Left kidney (tissue), 8 donors: ENCODE measurements at places on chromosomes 11 and 22. TPM values are rescaled to one million over a fixed set of nuclear protein-coding genes. Genes with fewer than 3 reads are reported as not detected.

INS gene
- not detected for polyA plus RNA-seq

CD248 gene
- polyA plus RNA-seq = 52.2 TPM

NDUFC2 gene
- polyA plus RNA-seq = 126 TPM

OR2AT4 gene
- 0.07 TPM for polyA plus RNA-seq

PTPRCAP gene
- 2.6 TPM for polyA plus RNA-seq

GRCh38 chr22:22773979-22774604 is 113.5 kb upstream of the IGLL5 start:
- no peak for DNase-seq

KCNK4 gene
- not detected for polyA plus RNA-seq

DNA sequence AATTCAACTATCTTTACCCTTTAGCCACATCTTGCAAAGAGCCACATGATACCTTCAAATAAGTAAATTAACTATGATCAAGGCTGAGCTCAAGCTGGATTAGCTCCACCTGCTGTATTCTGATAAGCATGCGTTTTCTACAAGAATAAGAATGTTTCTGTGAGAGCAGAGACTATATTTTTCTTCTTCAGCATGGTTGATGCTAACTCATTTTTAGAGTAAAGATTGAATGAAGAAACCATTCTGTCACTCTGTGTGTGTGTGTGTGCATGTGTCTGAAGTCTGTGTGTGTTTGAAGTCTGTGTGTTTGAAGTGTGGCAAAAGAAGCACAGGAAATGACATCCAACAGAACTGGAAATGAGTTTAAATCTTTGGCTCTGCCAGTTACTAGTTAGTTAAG is 12.0 kb upstream of the LAYN start:
- no peak for DNase-seq

- DNase-seq = no peak
Observed at GRCh38 chr11:116986521-116987105, 111.6 kb downstream of the SIK3 start.

DNA sequence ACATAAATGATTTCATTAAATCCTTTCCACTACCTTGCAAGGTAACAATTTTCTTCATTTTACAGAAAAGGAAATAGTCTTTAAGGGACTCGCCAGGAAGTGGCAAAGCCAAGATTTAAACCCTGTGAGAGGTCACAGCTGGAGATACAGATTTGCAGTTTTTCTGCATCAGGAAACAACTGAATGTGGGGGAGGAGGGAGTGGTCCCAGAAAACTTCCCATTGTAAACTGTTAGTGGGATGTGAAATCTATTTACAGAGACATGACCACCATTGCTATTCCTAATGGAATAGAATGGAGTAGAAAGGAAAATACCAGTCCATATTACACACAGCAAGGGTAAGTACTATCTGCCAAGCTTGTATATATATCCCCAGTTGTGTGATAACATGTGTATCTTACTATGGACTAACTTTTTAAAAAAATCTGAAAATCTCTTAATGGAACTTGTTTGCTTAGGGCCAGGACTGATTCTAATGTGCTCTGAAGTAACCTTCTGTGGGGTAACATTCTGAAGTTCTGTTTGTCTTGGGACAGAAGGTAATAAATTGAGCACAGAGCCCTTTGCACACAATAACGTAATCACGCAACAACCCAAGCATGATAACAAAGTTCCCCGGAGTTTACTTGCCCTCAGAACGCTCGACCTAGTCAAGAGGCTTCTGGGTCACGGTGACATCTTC is 10.9 kb upstream of the TSKU start:
- DNase-seq = no peak

DNA sequence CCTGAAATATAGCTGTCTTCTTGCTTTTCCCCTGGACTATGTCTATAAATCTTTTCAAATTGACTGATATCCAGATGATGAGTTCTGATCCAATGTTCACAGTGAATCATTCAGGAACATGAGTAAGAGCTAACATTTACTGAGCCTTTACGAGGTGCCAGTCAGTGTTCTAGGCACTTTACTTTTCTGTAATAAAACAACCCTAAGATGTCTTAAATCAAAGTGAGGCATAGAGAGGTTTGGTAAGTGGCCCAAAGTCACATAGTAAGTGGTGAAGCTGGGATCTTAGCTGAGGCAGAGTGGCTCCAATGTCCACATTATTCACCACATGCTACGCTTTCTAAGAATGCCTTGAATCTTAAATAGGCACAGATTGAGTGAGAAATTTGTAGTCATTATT is 79.9 kb upstream of the OR4C15 start:
- DNase-seq = no peak

DNA sequence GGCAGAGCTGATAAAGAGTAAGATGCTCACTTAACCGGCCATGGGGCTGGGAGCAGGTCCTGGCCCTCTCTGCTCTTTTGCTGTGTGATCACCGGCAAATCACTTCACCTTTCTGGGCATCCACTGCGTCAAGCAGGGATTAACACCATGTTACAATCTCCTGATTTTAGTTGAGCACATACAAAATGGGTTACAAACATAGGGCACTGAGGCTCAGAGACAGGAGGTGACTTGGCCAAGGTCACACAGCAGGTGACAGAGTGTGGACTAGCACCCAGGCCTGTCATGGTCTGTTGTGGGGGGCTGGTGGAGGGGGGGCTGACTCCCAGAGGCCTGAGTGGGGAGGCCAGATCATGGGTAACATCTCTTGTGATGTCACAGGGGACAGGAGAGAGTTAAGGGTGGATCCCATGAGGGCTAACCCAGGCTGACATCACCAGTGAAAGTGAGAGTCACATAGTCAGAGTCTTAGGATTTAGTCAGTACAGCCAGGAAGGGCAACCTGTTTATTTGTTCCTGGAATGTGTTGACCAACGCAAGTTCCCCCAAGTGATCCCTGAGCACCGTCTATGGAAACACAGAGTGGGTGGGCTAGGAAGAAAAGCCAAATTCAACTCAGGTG is 27.8 kb downstream of the GDPD5 start:
- no peak for DNase-seq

GRCh38 chr22:48858121-48858520 is 969.6 kb downstream of the BRD1 start:
- no peak for DNase-seq

ADM2 gene
- 4.8 TPM for polyA plus RNA-seq

PGAP2 gene
- 48.7 TPM for polyA plus RNA-seq

SEC14L6 gene
- polyA plus RNA-seq = 11.4 TPM

DNA sequence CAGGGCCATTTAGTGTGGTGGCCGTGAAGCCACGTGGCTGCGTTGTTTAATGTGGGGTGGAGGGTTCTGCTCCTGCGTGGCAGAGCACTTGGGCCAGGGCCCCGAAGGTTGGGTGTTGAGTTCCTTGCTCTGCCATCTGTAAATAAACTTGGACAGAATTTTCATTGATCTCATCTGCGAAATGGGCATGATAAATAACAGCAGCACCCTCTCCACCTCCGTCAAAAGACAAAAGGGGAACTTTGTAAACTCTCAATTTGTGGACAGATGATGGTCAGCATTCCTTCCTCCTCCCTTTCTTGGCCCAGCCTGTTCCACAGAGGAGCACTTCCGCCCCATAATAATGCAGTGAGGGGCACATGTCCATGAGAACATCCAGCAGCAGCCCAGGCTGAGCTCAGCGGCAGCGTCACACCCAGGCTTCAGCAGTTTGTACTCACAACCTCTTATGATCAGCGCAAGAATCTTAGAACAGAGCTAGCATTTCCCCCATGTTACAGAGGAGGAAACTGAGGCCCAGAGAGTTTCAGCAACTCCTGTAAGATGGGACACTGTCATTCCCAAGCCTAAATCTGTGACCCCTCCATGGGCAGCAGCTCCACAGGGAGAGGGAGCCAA is 874.5 kb downstream of the BRD1 start:
- no peak for DNase-seq

DNA sequence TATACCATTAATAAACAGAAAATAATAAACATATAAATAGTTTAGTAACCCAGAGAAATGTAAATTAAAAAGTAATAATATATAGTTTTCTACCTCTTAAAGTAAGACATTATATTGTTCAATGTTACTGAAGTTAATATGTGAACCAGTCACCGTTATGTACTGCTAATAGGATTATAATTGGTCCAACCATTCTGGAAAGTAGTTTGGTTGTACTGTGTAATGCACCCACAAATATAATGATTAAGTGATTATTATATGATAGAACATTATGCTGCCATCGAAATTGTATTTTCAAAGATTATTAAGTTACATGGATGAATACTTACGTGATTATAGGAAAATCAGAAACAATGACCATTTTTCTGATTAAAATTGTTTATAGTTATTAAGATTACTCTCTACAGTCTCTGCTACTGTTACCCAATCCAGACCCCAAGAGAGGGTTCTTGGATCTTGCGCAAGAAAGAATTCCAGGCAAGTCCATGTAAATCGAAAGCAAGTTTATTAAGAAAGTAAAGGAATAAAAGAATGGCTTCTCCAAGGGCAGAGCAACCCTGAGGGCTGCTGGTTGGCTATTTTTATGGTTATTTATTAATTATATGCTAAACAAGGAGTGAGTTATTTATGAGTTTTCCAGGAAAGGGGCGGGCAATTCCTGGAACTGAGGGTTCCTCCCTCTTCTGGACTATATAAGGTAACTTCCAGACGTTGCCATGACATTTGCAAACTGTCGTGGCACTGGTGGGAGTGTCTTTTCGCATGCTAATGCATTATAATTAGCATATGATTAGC is 50.1 kb downstream of the ACER3 start:
- no peak for DNase-seq

DNA sequence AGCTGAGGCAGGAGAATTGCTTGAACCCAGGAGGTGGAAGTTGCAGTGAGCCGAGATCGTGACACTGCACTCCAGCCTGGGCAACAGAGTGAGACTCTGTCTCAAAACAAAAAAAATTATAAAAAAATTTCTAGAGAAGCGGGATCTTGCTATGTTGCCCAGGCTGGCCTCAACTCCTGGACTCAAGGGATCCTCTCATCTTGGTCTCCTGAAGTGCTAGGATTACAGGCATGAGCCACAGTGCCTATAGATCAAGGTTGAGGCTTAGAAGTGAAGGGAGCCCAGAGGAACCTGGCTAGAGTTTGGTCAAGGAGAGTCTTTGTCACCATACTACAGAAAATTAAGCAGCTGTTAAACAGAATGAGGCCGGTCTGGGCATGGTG is 1.4 kb upstream of the MCM5 start:
- no peak for DNase-seq

GRCh38 chr11:1450344-1450875 is 36.2 kb downstream of the MOB2 start:
- no peak for DNase-seq

TRIM21 gene
- 21.9 TPM for polyA plus RNA-seq

NKAPD1 gene
- 61.9 TPM for polyA plus RNA-seq

GRCh38 chr22:27241430-27242321 is 559.9 kb downstream of the MN1 start:
- peak; percentile 50 for DNase-seq

RAG2 gene
- 0.52 TPM for polyA plus RNA-seq

BATF2 gene
- 3.2 TPM for polyA plus RNA-seq

DNA sequence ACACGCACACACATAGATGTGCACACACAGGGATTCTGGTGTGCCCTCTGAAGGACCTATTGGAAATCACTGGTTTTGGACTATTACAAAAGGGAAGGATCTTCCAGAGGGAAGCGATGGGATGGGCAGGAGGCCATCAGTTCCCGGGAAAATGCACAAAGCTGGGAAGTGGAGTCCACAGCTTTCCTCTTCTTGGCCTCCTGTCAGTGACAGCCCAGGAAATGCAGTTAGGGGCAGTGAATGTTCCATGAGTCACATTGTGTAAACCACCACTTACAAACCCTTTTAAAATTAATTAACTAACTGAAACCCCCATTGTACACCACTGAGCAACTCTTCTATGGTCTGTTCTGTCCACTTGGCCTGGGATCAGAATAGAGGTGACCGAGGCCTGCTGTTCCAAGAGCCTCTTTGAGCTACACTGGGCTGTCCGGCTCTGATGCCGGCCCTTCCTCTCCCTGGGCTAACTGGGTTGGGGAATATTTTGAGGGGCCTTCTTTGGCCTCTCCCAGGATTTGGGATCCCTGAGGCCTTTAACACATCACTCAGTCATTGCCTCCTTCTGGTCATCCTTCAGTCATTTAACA is 137.7 kb downstream of the FEZ1 start:
- no peak for DNase-seq

SLC35E4 gene
- 1.3 TPM for polyA plus RNA-seq

CALCB gene
- 4.4 TPM for polyA plus RNA-seq

DNA sequence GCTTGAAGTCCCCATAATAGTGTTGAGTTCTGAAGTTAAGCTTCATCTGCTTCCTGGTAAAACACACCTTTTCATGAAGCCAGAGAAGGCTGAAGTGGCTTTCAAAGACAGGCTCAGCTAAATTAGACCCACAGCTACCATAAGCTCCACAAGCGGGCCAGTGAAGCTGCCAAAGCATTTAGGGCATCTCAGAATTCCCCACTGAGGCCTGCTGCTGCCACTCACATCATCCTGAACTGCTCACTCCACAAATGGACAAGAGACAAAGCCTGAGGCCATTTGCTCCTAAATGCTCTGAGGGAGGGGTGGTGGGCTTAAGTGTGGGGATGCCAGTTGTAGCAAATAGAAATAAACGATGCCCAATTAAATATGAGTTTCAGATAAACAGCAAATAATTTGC is 14.6 kb downstream of the CCDC83 start:
- no peak for DNase-seq

- no peak for DNase-seq
Observed at GRCh38 chr22:29951791-29952413, 68.9 kb downstream of the MTMR3 start.

DNA sequence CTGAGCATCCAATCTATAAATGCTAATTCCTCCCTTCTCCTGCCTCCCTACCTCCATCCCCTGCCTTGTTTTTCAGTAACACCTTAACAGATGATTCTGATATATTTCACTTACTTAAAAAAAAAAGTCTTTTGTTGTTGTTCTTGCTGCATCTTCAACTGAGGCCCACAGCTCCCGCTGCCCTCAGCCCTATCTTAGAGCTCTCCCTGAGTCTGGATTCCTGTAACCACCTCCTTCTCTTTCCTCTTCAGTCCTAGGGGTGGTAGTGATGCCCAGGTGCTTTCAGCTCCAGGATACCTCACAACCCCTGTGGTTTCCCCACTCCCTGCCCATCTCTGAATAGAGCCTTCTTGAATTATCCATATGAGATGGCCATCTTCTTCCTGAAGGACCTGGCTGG is 3.7 kb upstream of the KCNE3 start:
- DNase-seq = no peak

GRCh38 chr11:8099291-8099899 is 18.4 kb downstream of the TUB start:
- DNase-seq = peak; percentile 75

GRCh38 chr11:12106501-12106900 is 3.9 kb upstream of the MICAL2 start:
- DNase-seq = no peak
